Femur (tissue), 1 donor: ENCODE measurements at places on chromosomes 1 and 21.

- DNase-seq, result no peak
These were observed 16.1 kb upstream of the CHI3L1 start for GRCh38 chr1:203202431-203203245.

DNA sequence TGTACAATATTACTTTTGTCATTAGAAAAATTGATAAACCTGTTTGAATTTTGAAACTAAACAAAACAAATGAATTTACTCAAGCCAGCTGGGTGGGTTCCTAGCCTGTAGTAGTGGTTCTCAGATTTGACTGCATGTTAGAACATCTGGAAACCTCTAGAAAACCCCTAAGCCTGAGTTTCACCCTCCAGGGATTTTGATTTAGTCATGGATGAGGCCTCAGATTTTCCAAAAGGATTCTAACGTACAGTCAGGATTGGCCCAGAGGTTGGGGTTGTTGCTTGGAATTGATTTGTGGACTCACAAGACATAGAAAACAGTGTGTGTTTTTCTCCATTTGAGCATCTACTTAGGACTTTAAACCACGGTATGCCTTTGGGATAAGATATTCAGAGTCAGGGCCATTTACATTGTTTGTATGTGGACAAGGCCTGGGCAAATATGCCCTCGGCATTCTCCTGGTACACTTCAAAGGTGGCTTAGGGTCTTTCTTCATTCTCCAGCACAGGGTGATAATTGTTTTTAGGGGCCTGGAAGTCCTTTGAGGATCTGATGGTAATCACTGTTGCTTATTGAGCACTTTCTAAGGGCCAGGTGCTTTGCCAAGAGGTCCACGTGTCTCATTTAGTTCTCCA, 42.6 kb downstream of the ATP5PO start:
- no peak for DNase-seq

DNA sequence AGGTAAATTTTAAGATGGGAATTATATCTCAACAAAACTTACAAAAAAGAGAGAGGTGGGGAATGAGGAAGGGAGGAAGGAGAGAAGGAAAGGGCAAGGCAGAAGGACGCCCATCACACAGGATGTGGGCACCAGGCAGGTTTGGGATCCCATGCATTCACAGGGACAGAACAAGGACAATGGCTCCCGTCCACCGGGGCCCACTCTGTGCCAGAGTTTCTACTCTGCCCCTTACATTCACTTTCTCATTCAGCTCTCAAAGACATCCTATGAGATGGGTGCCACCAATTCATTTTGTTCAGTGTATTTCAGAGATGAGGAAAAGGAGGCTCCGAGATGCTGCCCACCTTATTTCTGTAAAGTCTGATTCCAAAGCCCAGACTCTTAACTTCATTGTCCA, 7.4 kb downstream of the CLEC20A start:
- no peak for DNase-seq

DNA sequence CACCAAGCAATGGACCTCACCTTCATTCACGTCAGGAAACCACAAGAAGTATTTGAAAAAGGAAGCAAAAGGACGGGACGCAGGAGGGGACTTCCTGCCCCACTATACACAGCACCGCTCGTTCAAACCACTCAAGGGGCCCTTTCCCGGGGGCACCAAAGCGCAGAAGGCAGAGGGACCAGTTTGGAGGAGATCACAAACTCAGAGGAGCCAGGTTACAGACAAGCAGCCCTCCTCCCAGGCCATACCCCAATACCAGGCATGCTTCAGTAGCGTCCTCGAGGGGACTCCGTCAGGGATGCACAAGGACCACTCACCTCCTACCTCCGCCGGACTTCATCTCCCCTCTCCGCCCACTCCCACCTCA, 685 bp downstream of the CRTC2 start:
- no peak for DNase-seq

GRCh38 chr1:23178950-23179349, 10.3 kb upstream of the LUZP1 start:
- DNase-seq, result no peak

- DNase-seq, result no peak
These were observed 107.2 kb downstream of the GLIS1 start for GRCh38 chr1:53631622-53632310.

GRCh38 chr1:85027242-85027983, 20.9 kb downstream of the MCOLN3 start:
- DNase-seq, result no peak
